ENCODE measurements at places on chromosomes 12 and 14.

DNA sequence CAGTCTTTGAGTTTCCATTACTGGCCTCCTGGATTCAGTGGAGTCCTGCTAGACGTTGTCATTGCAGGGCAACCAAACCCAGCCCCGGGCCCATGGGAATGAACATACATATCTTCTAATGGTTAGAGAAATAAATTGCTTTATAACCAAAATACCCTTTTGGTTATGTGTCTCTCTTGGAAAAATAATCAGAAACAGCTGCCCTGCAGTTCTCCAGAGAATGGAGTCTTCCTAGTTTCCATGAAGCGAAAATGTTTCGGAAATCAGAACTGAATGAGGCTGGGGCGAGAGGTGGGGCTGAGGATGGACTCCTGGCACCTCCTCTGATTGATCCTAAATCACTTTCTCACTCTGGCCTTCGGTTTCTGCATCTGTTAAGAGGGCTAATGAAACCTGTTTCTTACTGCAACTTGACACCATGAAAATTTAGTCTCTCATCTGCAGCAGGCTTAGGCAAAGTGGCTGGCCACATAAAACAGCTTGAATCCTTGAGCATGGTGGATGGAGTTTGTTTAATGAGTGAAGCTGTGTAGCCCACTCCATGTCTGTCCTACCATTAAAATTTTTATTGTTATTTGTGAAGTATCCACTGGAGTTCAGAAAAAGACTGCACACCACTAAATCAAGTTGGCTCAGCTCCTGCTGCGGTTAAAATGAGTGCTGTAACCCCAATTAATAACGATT lies 198.9 kb downstream of the CACNA1C start:
- H3K36me3 ChIP-seq = no peaks in the 10 kb centered on the region
- no peak for DNase-seq
- no peaks in the 10 kb centered on the region for H3K27me3 ChIP-seq
- H3K4me1 ChIP-seq = no peaks in the 10 kb centered on the region

- H3K36me3 ChIP-seq = no peaks in the 10 kb centered on the region
- H3K27me3 ChIP-seq = no peaks in the 10 kb centered on the region
- no peaks in the 10 kb centered on the region for H3K4me1 ChIP-seq
- H3K4me3 ChIP-seq = no peak overlapping the region
Observed at GRCh38 chr12:43599066-43599465, 47.1 kb upstream of the ADAMTS20 start.

- no peaks in the 10 kb centered on the region for H3K36me3 ChIP-seq
- peak overlapping the region; percentile 36 for H3K27ac ChIP-seq
- no peak for DNase-seq
- no peak overlapping the region for H3K4me3 ChIP-seq
- peaks cover 45% of the 10 kb centered on the region for H3K4me1 ChIP-seq
Observed at GRCh38 chr12:538731-539539, 79.2 kb downstream of the B4GALNT3 start.

- H3K36me3 ChIP-seq = no peaks in the 10 kb centered on the region
- H3K4me3 ChIP-seq = no peak overlapping the region
- H3K27ac ChIP-seq = no peak overlapping the region
Observed at GRCh38 chr14:55864890-55865655, 253.1 kb upstream of the PELI2 start.

- peak within 1 kb of the TSS; percentile 86 for H3K4me3 ChIP-seq
- no peaks in the 10 kb centered on the region for H3K27me3 ChIP-seq
- peak; percentile 93 for DNase-seq
- H3K36me3 ChIP-seq = peaks cover under 1% of the 10 kb centered on the region
- peaks cover 17% of the 10 kb centered on the region for H3K4me1 ChIP-seq
Observed at GRCh38 chr14:92748259-92749016, at the start of gene LGMN. Gene LGMN (minus strand): TSS chr14:92748627. CDS start chr14:92732786, 15,841 bp downstream.

- no peak overlapping the region for H3K4me3 ChIP-seq
- no peaks in the 10 kb centered on the region for H3K4me1 ChIP-seq
- H3K36me3 ChIP-seq = no peaks in the 10 kb centered on the region
- no peaks in the 10 kb centered on the region for H3K27me3 ChIP-seq
Observed at GRCh38 chr12:109173443-109174240, 57.3 kb downstream of the ACACB start.

DNA sequence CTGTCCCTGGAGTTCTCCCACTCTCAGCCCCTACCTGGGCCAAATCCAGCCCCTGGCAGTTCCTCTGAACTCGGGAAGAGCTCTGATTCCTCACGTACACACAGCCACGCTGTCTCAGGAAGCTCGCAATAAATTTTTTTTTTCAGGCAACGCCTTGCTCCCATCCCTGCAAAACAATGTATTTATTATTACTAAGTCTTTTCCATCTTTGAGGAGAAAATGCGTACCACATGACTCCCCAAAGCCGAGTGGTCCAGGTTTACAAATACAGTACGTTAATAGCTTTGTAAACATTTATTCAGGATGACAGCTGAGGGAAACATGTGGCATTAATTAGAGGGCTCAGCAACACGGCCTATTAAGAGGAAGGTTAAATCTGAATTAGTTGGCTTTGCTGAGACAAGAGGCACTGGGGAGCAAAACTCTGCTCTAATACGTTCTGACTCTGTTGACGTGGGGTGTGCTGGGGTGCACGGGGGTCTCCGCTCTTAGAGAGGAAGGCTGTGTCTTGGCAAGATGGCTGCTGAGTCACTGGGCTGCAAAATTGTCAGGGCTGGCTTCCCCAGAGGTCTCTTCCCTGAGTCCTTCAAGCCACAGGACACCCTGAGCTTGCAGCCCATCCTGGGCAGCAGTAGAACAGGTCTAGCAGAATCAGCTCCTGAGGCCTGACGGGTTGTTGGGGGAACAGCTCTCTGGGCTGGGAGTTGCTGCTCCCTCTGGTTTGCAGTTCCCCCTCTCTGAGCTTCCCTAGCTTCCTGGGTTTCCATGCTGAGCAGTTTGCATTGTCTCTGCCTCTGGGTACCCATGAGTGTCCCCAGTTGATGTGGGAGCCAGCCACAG lies 185.2 kb upstream of the TBX3 start:
- no peaks in the 10 kb centered on the region for H3K36me3 ChIP-seq
- DNase-seq = no peak
- H3K27ac ChIP-seq = no peak overlapping the region
- H3K4me3 ChIP-seq = no peak overlapping the region
- H3K4me1 ChIP-seq = no peaks in the 10 kb centered on the region

DNA sequence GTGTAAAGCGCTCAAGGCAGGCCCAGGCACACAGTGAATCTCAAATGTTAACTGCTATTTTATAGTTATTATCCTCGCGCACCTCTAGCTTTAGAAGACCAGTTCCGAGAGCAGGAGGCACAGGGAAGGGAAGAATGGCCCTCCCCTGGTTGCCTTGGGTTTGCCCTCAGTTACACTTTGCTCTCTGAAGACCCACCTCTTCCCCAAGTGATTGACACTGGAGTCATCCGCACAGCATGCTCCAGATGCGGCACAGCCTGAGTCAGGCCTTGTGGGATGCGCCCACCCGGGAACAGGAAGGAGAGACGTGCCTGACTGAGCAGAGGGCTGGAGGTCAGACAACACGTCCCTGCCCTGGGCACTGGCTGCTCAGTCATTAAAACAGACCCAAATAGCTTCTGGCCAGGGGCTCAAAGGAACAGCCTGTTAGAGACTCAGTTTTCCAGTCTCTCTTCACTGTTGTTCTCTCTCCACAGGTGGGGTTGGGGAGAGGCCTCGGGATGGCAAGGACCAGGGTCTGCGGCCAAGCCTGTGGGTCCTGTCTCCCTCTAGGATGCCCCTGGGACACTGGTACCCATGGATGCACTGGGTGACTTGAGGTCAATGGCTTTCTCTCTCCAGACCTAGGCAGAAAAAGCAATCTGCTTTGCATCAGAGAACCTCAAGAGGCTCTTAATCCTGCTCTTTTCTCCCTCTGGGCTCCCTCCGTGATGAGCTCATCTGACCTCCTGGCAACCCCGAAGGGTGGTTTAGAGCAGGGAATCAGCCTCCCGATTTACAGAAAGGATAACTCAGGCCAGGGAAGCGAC lies 13.6 kb upstream of the MLXIP start:
- H3K4me1 ChIP-seq = peaks cover 51% of the 10 kb centered on the region
- H3K27me3 ChIP-seq = no peaks in the 10 kb centered on the region
- DNase-seq = no peak
- peak overlapping the region; percentile 46 for H3K27ac ChIP-seq
- peaks cover 8% of the 10 kb centered on the region for H3K36me3 ChIP-seq
- no peak overlapping the region for H3K4me3 ChIP-seq
